Spinal cord (tissue), 10 donors: ENCODE measurements at places on chromosomes 3 and 15.

GRCh38 chr3:65901226-65901625, 137.5 kb downstream of the MAGI1 start:
- no peak for DNase-seq

DNA sequence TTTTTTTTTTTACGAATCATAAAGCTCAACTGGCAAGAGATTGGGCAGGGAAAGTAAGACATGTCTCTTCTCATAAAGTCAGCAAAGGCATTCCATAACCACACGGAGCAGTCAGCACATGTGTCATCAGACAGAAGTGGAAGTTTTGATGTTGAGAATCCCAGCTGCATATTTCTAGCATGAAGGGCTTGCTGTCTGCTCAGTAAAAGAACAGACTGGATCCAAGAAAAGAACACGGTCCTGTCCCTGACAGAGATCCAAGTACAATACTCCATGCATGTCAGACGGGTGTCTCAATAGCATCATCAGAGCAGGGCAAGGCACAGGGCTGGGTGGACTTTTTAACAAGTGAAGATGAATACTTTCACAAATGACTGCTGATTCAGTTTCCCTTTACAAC, 38.2 kb downstream of the ABI3BP start:
- DNase-seq = no peak

DNA sequence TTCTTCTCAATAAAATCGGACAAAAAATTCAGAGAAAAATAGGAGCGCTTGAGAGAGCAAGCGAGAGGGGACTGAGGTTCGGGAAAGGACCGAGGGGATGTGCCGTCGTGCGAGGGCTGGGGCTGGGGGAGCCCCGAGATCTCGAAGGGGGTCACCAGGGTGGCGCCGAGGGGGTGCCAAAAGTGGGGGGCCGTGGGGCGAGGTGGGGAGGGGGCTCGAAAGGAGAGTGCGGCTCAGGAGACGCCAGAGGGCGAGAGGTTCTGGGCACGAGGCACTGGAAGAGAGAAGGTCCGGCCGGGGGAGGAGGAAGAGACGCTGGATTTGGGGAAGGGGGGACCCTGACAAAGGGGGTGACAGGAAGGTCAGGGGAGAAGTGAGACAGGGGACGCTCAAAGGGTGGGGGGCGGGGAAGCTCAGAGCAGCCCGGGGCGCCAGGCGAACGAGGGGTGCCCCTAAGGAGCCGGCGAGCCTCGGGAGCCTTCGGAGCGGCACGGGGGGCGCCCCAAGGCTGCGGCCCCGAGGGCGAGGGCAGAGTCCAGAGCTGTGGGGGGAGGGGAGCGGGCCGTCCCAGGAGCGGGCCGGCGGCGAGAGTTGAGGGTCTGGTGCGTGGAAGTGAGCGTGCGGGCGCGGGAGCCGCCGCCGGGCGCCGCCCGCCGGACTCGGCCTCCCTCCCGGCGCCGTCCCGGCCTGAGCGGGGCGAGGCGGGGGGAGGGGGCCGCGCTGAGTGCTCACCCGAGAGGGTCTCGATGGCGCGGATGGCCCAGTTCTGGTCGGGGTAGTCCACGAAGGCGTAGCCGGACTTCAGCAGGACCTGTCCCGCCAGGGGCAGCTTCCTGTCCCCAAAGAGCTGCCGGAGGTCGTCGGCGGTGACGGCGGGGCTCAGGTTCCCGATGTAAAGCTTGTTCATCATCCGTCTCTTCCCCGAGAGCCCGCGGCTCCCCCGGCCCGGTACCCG, 514 bp downstream of the IGF2BP2 start:
- DNase-seq = peak; percentile 66

DNA sequence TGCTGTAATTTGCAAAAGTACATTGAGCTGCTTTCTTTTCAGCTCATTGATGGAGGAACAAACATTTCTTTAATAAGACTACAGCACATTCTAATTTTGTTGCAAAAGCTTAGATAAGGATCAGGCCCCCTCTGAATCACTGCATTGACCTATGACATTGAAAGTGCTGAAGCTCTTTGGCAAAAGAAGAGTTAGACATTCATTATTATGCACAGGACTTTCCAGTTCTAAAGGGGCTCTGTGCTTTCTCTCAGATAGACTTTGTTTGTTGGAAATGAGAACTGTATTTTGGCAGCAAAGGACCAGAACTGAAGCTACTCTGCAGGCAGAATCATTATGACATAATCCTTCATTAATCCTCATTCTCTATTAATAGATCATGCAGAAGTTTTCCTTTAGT, 252.9 kb upstream of the SOX2 start:
- no peak for DNase-seq

DNA sequence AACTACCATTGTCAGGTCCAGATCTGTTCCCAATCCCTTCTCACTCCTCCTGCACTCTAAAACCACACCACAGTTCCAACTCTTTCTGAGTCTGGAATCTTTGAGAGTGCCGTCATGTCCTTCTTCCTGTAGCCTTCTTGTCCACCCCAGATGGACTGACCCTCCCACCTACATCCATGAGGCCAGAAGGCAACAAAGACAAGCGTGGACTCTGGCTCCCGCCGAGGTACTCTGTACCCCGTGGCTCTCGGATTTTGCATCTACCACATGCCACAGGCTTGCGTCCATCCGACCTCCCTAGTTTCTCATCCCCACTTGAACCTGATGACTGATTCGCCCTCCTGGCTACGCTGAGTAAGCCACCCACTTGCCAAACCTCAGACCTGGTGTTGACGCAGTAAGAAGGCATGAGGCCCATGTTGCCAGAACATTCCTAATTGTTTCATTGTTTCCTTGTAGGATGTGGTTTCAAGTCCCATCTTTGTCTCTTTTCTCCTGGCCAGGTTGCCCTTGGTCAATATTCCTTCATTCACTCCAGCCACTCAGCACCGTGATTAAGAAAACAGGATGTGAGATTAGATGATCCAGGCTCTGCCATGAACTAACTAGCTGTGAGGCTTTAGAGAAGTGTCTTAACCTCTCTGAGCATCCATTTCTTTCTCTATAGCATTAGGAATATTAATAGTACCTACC, 1.1 kb upstream of the ZBTB38 start:
- DNase-seq = no peak

- no peak for DNase-seq
Observed at GRCh38 chr15:45588219-45588875, 1.2 kb downstream of the BLOC1S6 start.

- DNase-seq = no peak
Observed at GRCh38 chr3:149472030-149472797, 2.3 kb upstream of the TM4SF4 start.

GRCh38 chr3:61136191-61136590, 115.1 kb downstream of the FHIT start:
- no peak for DNase-seq

DNA sequence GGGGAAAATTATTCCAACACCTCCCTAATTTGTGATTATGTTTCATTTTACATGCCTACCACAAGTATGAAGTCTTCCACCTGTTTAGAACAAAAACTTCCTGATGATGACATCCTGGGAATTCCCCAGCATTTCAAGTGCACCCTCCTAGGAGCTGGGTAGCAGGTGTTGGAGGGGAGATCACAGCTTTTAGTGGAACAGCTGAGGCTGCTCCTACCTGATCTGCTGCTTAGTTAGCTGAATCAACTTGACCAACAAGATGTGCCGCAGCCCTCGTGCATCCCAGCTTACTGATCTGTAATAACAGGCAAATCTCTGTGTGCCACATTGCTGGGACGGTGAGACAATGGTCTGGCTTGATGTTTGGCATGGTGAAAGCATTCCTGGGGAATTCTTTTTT, 29.7 kb downstream of the TRAK1 start:
- no peak for DNase-seq

- DNase-seq = no peak
Observed at GRCh38 chr3:143601723-143602484, 246.4 kb downstream of the SLC9A9 start.

GRCh38 chr3:187822402-187822801, 77.1 kb upstream of the BCL6 start:
- DNase-seq = no peak

DNA sequence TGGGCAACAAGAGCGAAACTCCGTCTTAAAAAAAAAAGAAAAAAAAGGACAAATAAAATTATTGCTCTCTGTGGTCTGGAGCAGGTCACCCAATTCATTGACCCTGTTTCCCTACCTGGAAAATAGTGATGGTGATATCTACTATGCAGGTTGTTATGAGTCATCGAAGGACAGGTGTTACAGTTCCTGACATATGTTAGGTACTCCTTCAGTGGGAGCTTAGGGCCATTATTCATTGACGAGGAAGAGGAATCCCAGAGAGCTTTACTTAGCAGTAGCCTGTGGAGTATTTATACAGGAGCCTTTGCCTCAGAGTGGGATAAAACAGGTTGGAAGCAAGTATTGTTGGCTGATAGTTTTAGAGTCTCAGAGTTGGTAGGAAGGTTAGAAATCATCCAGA, 74.5 kb downstream of the SLC7A14 start:
- no peak for DNase-seq

- DNase-seq = no peak
Observed at GRCh38 chr15:63243776-63244175, 33.6 kb upstream of the APH1B start.

DNA sequence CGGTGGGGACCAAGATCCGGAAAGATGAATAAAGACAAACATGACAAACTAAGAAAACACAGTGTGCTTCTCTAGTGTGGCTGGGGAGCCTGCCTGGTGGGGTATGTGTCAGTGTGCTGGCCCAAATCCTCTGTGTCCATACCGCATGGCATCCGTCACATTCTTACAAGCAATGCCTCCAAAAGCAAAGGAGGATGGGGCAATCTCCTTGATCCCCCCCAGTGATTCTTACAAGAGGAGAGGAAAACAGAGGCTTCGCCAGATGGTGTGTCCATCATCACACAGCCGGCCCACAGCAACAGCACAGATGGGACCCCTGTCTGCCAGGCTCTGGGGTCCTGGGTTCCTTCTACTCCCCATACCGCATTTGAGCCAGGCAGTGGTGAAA, 558 bp upstream of the IL17RC start:
- DNase-seq = no peak

GRCh38 chr15:98903377-98904018, 104.1 kb downstream of the PGPEP1L start:
- DNase-seq = no peak

GRCh38 chr15:53160092-53160704, 370.1 kb upstream of the ONECUT1 start:
- peak; percentile 27 for DNase-seq

GRCh38 chr3:396293-396692, 199.7 kb downstream of the CHL1 start:
- DNase-seq = peak; percentile 7

GRCh38 chr3:112873632-112874031, 27.0 kb upstream of the CD200R1L start:
- no peak for DNase-seq

- DNase-seq = no peak
Observed at GRCh38 chr3:112096176-112096575, 10.0 kb downstream of the C3orf52 start.

GRCh38 chr3:128001576-128001975, 50.7 kb upstream of the SEC61A1 start:
- no peak for DNase-seq

- peak; percentile 89 for DNase-seq
Observed at GRCh38 chr15:74264081-74264501, 28.0 kb downstream of the CCDC33 start.
